ENCODE measurements at places on chromosomes 11 and 22.

- no peak for DNase-seq
These were observed 22.3 kb downstream of the RTN4R start for GRCh38 chr22:20245577-20246367.

GRCh38 chr22:35135165-35135564 lies 69.2 kb downstream of the ISX start:
- DNase-seq: no peak

- DNase-seq: no peak
These were observed 1.7 kb downstream of the OSBPL5 start for GRCh38 chr11:3163241-3163981.

DNA sequence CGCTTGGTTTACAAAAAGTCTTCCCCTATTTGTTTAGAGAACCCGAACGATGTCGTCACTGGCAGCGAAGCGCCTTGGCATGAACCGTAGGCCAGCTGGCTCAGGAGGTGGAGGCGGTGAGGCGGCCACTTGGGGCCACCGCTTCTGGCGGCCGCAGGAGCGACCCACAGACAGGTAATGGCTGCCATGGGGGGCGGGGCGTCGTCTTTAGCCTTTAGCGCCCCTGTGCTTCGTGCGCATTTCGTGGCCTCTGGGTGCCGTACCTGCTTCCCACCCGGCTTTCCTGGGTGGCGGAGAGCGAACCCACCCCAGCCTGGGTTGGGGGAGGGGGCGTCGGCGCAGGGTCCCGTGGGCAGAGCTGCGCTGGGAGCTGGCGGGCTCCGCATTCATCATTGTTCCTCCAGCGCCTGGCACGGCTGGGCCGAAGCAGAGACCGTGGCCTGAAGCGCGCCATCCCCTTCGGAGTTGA lies 469 bp upstream of the OSBP2 start:
- DNase-seq: peak; percentile 10
